Kidney (tissue), 22 donors: ENCODE measurements at places on chromosomes 2 and 18.

GRCh38 chr2:70668911-70669310 is 99.1 kb downstream of the ADD2 start:
- DNase-seq, result peak; percentile 17

DNA sequence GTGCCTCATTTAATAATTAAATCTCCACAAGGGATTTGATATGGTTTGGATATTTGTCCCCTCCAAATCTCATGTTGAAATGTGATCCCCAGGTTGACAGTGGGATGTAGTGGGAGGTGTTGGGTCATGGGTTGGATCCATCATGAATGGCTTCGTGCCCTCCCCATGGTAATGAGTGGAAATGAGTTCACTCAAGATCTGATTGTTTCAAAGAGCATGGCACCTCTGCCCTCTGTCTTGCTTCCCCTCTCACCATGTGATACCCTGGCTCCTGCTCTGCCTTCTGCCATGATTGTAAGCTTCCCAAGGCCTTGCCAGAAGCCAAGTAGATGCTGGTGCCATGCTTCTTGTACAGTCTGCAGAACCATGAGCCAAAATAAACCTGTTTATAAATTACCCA is 15.0 kb upstream of the RAB27B start:
- no peak for DNase-seq

DNA sequence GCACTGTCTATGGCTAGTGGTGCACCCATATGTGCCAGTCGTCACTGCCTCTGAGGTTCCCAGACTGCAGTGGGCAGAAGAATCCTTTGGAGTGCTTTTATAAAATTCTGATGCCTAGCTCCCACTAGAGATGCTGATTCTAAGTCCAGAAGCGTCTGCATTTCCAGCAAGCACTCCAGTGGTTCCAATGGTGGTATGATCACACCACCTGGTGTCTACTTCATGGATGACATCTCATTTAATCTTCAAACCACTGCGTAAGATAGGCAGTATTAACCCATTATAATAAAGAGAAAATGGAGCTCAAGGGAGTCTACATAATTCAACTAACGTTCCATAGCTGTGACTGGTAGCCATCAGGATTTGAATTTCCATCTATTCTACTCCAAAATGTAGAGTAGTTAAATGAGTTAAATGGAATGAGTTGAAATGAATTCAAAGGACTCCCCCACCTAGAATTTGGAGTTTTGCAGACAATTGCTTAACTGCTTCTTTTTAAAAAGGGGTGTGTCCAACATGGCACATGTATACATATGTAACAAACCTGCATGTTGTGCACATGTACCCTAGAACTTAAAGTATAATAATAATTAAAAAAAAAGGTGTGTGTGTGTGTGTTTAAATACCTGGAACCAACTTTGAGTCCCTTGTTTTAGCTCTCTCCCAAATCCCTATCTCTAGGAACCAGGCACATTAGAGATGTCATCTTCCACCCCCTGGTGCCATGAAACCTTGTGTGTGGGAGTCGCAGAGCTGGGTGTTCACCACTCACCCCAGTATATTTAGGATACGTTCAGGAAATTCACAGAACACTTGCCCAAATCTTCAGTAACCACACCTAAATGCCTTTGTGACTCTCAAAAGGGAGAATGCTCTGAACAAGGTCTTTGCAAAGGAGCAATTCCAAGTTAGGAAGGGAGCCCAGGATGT is 14.1 kb downstream of the LAMA3 start:
- no peak for DNase-seq

- no peak for DNase-seq
These were observed 53.9 kb upstream of the SEC11C start for GRCh38 chr18:59085797-59086196.
